Neural crest cell (in vitro differentiated cells): ENCODE measurements at places on chromosomes 2 and 18. TPM values are rescaled to one million over a fixed set of nuclear protein-coding genes. Genes with fewer than 3 reads are reported as not detected.
A peak's percentile ranks its signal among the peaks of the same experiment; 100 is the strongest.

The SCYGR4 gene
- total RNA-seq, result not detected in 2 replicates

GRCh38 chr2:28404086-28404485 lies 11.4 kb downstream of the FOSL2 start:
- H3K36me3 ChIP-seq, result no peaks in the 10 kb centered on the region
- no peaks in the 10 kb centered on the region for H3K27me3 ChIP-seq
- no peak for DNase-seq
- no peak overlapping the region for H3K27ac ChIP-seq
- H3K4me1 ChIP-seq, result peaks cover 16% of the 10 kb centered on the region
- H3K4me3 ChIP-seq, result no peak overlapping the region

- no peaks in the 10 kb centered on the region for H3K27me3 ChIP-seq
- H3K36me3 ChIP-seq, result peaks cover 3% of the 10 kb centered on the region
- peak overlapping the region; percentile 38 for H3K27ac ChIP-seq
- H3K4me1 ChIP-seq, result peaks cover 23% of the 10 kb centered on the region
Measured at GRCh38 chr18:42765302-42765701, 350.2 kb downstream of the RIT2 start.

DNA sequence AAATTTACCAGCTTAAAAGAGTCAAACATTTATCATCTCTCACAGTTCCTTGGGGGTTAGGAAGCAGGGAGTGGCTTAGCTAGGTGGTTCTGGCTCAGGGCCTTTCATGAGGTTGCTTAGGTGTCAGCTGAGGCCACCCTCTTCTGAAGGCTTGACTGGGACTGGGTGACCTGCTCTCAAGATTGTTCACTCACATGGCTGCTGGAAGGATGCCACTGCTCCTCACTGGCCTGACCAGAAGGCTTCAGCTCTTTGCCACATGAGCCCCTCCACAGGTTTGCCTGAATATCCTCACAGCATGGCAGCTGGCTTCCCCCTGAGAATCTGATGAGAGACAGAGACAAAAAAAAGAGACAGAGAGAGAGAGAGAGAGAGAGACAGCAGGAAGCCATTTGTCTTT lies 17.3 kb upstream of the RNF152 start:
- peak overlapping the region; percentile 87 for H3K27ac ChIP-seq
- no peak overlapping the region for H3K4me3 ChIP-seq
- no peaks in the 10 kb centered on the region for H3K27me3 ChIP-seq
- H3K36me3 ChIP-seq, result no peaks in the 10 kb centered on the region
- no peaks in the 10 kb centered on the region for H3K4me1 ChIP-seq

DNA sequence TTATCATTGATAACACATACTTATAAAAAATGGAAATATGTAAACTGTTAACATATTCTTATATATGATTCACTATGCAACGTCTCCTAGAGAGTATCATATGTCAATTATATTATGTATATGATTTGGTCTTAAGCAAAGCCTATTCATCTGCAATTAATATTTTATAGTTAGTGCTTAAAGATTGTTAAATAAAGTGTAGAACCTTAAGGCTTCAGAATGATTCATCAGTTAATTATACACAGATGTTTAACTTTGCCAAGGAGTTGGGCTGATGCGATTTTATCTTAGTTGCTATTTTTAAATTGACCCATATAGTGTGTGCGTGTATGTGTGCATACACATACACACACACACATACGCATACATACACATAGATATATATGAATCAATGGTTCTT lies 323.1 kb downstream of the RBM43 start:
- H3K36me3 ChIP-seq, result peaks cover 2% of the 10 kb centered on the region
- no peaks in the 10 kb centered on the region for H3K4me1 ChIP-seq
- no peaks in the 10 kb centered on the region for H3K27me3 ChIP-seq
- no peak for DNase-seq
- no peak overlapping the region for H3K27ac ChIP-seq

DNA sequence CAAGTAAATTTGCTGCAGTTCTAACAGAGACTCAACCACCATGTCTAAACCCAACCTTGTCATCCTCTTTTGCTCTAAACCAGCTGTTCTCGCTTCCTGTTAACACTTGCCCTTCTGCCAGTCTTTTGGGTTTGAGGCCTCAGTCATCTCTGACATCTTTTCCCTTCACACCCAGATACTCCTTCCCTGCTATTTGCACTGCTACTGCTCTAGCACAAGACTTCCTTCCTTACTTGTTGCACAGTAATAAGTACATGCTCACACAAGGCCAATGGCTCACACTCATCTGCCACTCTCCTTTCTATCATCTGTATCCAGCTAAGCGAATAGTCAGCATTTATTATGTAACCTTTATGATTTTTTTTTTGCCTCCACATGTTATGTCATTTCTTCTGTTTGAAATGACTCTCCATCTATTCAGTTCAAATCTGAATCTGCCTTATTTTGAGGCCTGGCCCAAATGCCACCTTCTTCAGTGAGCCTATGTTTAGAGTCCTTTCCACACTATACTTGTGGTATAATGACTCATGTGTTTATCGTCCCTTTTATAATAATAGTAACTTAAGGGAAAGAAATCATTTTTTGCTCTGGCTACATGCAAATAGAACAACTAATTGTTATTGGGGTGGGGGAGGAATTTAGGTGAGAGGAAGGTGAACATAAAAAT lies 22.5 kb upstream of the CDKL4 start:
- H3K4me3 ChIP-seq, result no peak overlapping the region
- no peak overlapping the region for H3K27ac ChIP-seq
- no peak for DNase-seq
- H3K36me3 ChIP-seq, result peaks cover 11% of the 10 kb centered on the region

The AQP12A gene
- not detected in 2 replicates for total RNA-seq

The ALPG gene
- total RNA-seq, result not detected in 2 replicates

The FABP1 gene
- not detected in 2 replicates for total RNA-seq
